ENCODE measurements at places on chromosomes 7 and 10. TPM values are rescaled to one million over a fixed set of nuclear protein-coding genes. Genes with fewer than 3 reads are reported as not detected.

INA gene
- 2.0 TPM for total RNA-seq

CELF2 gene
- total RNA-seq = 36.9 TPM

CAV1 gene
- total RNA-seq = 127 TPM

CBX3 gene
- total RNA-seq = 87.0 TPM

PLAU gene
- total RNA-seq = 13.8 TPM

HYAL4 gene
- 0.23 TPM for total RNA-seq

ZNF746 gene
- total RNA-seq = 17.3 TPM

STOX1 gene
- total RNA-seq = 1.1 TPM

PIK3CG gene
- 5.3 TPM for total RNA-seq

GDF10 gene
- 1.5 TPM for total RNA-seq

GBX1 gene
- total RNA-seq = not detected

PON3 gene
- total RNA-seq = 5.5 TPM

CCNJ gene
- 7.2 TPM for total RNA-seq

PRDX3 gene
- total RNA-seq = 95.0 TPM

HTRA1 gene
- total RNA-seq = 55.2 TPM

ATP6V0E2 gene
- 15.0 TPM for total RNA-seq

GPNMB gene
- 93.6 TPM for total RNA-seq

PTPN20 gene
- total RNA-seq = 2.5 TPM

NPSR1 gene
- total RNA-seq = not detected

RARRES2 gene
- total RNA-seq = 91.0 TPM

GRID2IP gene
- 2.6 TPM for total RNA-seq

IDI2 gene
- total RNA-seq = not detected

PNPLA8 gene
- total RNA-seq = 32.0 TPM

PVRIG gene
- 1.1 TPM for total RNA-seq

HIF1AN gene
- total RNA-seq = 50.6 TPM

COL13A1 gene
- 4.9 TPM for total RNA-seq

WDR86 gene
- 4.3 TPM for total RNA-seq

GARIN1A gene
- 6.4 TPM for total RNA-seq

ERVW-1 gene
- not detected for total RNA-seq

PHKG1 gene
- total RNA-seq = 3.1 TPM

FAM25A gene
- not detected for total RNA-seq

SH2D4B gene
- total RNA-seq = not detected

FEZF1 gene
- not detected for total RNA-seq

PPP1R3A gene
- total RNA-seq = not detected

OPN1SW gene
- total RNA-seq = not detected

MYO3A gene
- total RNA-seq = 0.70 TPM
